ENCODE measurements at places on chromosomes 2 and 18.

- DNase-seq = no peak
These were observed 262.9 kb upstream of the CDH2 start for GRCh38 chr18:28439870-28440269.

- peak; percentile 13 for DNase-seq
These were observed 353.1 kb upstream of the FANCL start for GRCh38 chr2:58594175-58594574.

DNA sequence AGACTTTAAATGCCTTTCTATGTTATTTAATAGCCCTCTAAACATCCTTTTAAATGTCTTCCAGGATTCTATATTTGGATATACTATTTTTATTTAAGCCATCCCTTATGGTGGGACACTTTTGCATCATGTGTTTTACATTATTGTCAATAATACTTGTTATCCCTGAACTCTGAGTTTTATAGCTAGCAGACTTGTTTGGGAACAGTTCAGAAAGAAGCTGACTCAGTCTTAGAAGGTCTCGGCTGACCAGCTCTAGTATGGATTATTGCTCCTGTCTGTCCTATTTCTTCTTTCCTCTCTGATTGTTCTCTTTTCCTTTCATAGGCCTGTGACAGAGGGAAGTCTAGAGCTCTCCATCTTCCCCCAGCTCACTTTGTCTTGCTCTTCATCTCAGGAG lies 77.3 kb upstream of the CXCR4 start:
- no peak for DNase-seq

DNA sequence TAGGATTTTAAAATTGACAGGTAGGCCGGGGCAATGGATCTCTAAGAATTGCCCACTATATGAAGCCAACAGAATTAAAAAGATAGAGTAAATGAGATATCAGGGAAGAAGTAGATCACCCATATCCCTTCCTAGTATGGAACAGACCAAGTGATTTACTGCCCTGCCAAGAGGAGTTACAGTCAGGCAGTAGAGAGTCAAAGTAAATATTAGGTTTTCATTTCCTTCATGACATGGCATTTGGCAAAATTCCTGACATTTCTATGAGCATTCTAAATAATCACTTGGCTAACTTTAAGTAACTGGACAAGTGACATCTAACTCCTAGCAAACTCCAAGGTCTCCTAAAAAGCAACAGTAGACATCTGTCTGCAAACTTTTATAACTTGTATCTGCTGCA lies 33.5 kb downstream of the GALNT5 start:
- no peak for DNase-seq

GRCh38 chr2:66169076-66169475 lies 265.8 kb upstream of the MEIS1 start:
- DNase-seq = no peak

- peak; percentile 54 for DNase-seq
These were observed 172.2 kb upstream of the RASGRP3 start for GRCh38 chr2:33304032-33304864.

GRCh38 chr2:68390586-68390985 lies 25.5 kb downstream of the PLEK start:
- no peak for DNase-seq

- no peak for DNase-seq
These were observed 104.2 kb upstream of the TTC27 start for GRCh38 chr2:32523686-32524085.

DNA sequence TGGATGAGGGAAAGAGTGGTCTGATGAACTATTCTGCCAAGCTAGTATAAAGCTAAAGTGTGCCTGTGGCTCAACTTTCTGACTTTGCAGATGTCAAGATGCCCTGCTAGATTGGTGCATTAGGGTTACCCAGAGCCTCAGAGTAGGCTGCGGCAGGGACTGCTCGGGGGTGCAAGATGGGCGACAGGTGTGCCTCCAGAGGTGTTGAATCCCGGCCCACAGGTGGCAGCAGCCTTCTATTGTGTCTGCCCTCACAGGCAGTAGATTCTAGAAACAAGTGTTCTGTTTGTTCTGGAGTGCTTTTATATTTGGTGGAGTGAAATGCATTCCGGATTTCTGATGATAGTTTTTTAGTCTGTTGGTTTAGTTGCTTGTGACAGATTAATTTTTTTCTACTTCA lies 131.6 kb upstream of the IL1R2 start:
- DNase-seq = no peak

- DNase-seq = no peak
These were observed 181.1 kb upstream of the RBBP8 start for GRCh38 chr18:22752014-22752413.

DNA sequence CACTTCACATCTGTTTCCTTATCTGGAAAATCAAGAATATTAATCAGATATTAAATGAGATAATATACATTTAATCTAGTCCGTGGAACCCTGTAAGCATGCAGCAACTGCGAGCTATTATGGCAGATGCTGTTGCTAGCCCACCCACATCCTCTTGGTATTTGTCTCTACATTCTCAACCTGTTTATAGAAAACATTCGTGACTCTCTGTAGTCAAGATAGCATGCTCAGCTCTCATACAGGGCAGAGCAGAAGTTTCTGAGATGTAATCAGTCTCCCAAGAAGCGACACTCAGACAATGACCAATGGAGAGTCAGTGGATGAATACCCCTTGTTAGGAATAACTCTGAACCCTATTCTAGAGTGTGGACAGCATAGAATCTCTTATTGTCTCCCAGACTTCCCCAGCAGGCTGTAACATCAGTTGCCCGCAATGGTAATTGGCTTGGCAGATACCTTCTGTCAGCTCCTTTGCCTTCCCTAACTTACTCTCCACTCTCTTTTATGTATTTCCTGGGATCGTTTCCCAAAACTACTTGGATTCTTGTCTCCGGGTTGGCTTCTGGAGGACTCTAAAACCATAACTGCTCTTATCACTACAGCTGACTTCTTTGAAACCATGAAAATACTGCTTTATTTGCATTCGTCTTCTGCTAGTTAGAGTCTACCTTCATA lies 400.7 kb upstream of the TNP1 start:
- no peak for DNase-seq

DNA sequence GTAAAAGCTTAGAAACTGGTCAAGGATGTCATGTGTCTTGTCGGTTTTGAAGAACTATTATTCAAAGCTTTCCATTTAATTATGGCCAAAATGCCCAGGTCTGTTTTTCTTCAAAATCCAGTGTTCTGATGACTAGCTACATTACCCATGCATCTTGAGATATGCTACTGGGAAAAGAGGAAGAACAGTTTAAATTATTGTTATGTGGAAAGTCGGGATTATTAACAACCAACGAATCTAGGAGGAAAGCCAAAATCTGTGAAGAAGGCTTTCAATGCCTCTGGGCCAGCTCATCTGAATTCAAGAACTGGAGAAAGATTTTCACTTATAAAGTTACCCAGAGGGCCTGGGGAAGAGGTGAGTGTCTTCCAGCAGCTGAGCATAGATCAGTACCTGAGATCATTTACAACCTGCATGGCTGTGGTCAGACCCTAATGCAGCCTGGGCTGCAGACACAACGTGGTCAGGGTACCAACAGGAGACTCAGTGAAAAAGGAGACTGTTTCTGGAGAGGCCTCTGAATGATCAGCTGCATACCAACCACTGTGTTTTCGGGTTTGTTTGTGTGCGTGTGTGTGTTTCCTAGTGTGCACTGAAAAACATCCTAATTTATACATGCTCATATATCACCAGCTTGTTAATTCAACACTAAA lies 308.5 kb downstream of the NRXN1 start:
- DNase-seq = no peak

DNA sequence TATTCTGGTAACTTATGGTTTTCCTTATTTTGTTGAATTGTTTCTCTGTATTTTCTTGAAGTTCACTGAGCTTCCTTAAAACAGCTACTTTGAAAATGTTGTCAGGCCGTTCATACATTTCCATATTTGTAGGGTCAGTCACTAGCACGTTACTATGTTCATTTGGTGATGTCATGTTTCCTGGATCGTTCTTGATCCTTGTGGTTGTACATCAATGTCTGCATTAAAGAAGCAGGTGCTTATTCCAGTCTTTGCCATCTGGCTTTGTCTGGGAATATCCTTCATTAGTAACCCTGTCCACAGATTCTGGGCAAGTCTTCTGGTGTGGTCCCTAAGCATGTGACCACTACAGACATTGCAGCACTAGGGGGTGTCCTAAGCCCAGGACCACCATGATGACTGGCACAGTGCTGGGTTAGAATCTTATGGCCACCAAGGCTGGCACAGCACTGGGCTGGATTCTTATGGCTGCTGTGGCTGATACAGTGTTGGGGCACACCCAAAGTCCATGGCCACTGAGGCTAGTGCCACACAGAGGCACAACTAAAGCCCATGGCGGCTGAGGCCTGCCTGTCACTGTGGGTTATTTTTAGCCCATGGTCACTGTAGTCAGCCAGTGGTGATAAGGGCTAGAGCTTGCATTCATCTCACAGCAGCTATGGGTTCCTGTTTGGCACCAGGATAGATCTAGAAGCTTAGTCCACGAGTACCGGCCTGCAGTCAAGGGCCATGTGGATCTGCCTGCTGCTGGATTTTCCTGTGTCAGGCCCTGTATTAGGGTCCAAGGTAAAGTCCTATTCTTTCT lies 13.2 kb downstream of the VWA3B start:
- DNase-seq = no peak

GRCh38 chr18:37019157-37019827 lies 190.4 kb downstream of the KIAA1328 start:
- peak; percentile 61 for DNase-seq

DNA sequence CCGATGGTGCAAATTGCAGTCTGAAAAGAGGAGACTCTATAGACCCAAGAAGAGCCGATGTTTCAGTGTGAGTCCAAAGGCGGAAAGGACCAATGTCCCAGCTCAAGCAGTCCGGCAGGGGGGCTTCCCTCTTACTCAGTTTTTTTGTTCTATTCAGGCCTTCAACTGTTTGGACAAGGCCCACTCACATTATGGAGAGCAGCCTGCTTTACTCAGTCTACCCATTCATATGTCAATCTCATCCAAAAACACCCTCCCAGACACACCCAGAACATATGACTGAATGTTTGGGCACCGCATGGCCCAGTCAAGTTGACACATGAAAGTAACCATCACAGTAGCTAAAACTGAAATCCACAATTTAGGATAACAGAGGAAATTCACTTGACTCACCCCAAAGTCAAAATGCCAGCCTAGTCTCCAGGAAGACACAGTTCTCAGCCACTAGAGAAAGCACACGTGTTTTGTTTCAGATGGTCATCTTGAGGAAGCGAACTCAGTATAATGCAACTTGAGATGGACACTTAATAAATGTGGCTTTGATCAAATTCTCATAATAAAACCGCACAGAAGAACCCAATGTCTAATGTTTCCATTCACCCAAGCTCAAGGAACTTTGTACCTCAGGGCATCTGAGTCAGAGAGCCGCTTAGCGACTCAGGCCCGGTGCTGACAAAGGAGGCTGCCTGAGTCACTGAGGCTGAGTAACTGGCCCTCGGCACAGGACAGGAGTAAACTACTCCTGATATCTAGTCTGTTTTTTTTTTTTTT lies 2.4 kb downstream of the FHL2 start:
- peak; percentile 89 for DNase-seq

- DNase-seq = peak; percentile 35
These were observed 301.1 kb upstream of the TANK start for GRCh38 chr2:160859096-160859495.

GRCh38 chr2:219908538-219908937 lies 281.1 kb downstream of the SLC4A3 start:
- DNase-seq = no peak

All from PC-9 (cell line).